ENCODE measurements at places on chromosomes 3 and 15.

DNA sequence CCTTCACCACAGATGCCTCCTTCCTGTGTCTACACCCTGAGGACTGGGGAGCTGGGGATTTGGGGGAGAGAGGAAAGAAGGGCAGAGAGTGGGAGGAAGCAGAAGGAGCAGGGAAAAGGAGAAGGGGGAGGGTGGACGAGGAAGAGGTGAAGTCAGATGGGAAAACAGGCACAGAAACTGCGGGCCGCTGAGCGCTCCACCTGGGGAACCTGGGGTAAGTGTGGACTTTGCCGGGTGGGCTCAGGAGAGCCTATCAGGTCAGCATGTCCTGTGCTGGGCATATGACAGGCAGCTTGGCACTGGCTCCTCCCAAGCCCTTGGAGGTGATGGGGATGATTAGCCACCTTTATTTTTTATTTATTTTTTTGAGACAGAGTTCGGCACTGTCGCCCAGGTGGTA is 62.6 kb downstream of the CORO2B start:
- no peak for DNase-seq

DNA sequence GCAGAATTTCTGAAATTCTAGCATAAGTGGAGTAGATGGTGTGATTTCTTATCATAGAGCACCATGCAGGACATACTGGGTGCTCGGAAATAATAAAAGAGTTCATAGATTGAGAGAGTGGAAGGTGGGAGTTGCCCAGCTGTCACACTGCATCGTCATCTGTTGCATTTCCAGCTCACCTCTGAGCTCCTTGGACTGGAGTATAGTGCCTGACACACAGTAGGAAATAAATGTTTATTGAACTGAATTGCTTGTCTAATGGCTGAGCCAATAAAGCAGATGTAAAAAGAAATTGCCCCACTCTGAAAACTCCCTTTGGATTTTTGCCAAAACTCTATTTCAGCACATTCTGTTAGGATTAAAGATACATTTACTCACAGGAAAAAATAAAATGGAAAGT is 108.9 kb upstream of the UBE2E1 start:
- DNase-seq, result no peak

- no peak for DNase-seq
Observed at GRCh38 chr3:126679318-126679751, 24.4 kb upstream of the TXNRD3 start.

DNA sequence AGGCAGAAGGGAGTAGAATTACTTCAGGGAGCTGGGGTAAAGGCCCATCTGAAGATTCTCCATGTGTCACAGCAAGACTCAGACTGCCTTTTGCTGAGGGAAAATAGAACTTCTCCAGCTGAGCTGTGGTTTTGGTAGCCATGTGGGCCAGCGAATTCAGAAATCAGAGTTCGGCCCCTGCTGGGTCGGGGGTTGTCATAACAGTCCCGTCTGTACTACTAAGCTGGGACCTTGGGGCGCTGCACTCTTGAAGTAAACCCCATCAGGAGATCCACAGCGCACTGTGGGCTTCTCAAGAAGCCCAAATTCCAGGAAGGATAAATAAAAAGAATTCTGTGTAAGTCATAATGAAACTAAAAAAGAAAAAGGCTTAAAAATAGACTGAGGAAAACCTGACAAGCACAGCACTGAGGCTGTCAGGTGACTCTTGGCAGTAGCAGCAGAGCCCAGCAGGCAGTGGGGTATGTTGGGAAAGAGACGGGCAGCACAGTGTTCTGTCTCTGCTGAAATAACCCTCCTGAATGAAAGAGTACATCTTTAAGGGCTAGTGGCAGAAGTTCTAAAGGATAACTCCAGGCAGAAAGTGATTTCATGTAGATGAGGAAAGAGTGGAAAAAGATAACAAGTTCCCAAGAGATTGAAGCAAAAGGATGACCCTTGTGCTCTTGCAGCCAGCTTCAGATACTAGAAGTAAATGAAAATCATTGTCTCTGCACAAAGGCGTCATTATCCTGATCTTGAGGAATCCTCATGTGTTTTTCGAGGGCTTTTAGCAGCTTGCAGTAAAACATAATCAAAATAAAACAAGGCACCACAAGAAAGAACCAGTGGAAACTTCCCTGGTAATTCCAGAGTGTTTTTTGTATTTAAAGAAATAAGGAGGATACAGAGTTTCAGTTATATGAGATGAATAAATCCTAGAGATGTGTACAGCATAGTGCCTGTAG is 74.5 kb downstream of the RAB7A start:
- DNase-seq, result no peak

DNA sequence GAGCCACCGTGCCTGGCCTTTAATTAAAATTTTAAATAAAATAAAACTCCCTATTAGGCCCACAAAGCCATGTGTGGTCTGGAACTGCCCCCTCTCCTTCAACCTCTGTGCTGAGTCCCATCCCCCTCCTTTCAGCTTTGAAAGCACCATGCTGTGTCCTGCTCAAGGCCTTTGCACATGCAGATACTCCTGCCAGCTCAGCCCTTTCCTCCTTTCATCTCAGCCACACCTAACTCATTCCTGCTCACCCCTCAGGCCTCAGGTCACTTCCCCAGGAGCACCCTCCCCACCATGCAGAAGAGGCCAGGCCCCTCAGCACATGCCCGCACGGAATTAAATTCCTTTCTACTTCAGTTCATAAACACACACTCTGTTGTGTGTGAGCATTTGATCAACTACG is 28.1 kb downstream of the ATRIP start:
- DNase-seq, result no peak

DNA sequence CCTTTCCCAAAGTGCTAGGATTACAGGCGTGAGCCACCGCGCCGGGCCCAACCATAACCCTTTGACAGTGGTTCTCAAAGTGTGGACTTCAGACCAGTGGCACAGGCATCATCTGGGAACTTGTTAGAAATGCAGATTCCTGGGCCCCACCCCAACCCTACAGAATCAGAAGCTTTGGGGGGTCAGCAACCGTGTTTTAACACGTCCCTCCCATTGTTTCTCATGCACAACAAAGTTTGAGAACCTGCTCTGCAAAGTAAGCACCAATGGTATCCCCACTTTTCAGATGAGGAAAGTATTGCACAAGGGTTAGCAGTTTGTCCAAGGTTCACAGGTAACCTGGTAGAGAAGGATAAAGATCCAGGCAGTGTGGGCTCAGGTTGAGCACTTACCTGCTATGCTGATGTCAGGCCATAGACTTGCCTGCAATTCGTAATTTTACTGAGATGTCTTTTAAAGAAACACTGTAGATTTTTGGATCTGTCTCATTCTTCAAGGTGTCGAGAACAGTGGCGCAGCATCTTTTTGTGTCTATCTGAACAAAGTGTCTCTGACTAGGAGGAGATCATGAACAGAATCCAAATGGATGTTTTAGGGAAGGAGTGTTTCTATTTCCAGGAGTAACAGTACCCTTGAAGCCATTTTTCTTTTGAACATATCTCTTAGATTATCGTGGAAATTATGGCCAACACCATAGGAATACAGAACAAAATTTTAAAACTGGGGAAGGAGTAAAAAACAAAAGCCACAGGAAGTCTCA is 2.5 kb downstream of the GXYLT2 start:
- DNase-seq, result no peak

DNA sequence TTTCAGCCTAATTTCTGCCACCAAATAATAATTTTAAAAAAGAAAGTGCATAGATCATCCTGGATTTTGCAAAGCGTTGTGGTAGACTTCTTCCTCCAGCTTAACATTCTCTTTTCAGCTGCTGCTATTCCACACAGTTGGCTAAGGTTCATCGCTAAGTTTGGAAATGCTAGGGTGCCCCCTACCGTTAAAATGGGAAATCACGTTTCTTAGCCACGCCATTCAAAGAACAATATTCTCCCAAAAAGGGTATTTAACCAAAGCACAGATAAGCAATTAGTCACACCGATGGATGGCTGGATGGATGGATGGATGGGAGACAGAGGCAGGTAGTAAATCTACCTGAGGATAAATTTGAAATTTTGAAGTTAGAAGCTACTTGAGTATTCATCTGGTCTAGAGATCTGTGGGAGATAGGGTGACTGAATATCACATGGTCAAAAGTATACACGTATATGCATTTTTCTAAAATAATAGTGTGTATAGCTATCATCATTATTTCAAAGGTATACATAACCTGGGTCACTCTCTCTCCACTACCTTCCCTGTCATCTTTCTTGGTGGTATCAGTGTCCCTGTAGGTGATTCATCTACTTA is 67.2 kb downstream of the EFHB start:
- DNase-seq, result no peak

DNA sequence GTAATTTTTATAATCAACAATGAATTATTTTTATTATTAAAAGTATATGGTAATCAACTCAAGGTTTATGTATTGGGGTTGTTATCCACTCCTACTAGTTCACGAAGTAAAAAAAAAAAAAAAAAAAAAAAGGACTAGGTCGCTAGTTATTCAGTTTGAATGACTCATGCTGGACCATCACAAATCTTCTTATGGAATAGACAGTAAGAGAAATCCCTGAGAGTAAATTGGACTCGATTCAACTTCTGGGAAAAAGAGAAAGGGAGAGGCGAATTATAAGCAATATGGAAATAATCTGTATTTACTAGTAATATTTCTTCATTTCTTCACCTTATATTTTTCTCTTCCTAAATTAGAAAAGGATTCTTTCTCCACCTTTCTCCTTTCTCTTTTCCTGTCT is 2.0 kb downstream of the MYEF2 start:
- DNase-seq, result no peak

DNA sequence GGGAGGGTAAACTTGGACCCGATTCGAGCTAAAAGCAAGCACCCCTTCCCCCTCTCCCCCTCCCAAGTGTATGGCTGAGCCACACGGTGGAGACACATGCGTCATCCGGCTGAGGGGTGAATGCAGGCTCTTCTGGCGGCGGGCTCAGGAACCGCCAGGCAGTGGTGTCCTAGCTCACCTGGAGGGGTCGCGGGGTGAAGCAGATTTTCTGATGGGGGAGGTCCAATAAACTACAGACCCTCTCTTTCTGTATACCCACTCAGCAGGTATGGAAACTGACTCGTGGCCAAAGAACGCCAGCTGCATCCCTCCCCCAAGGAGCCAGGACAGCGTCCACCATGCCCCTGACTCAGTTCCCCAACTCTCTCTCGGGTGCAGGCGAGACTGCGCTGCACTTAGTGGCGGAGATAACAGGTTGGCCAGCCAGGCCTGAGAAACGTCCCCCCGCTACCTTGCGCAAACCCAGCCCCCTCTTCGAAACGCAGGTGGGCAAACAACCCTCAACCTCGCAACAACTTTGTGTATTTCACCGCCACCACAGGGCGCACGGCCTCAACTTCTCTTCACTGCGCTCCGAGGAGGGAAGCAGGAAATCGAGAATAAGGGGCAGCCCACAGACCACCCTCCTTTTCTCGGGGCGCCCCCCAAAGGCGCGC is 1.3 kb downstream of the MAGI1 start:
- no peak for DNase-seq

DNA sequence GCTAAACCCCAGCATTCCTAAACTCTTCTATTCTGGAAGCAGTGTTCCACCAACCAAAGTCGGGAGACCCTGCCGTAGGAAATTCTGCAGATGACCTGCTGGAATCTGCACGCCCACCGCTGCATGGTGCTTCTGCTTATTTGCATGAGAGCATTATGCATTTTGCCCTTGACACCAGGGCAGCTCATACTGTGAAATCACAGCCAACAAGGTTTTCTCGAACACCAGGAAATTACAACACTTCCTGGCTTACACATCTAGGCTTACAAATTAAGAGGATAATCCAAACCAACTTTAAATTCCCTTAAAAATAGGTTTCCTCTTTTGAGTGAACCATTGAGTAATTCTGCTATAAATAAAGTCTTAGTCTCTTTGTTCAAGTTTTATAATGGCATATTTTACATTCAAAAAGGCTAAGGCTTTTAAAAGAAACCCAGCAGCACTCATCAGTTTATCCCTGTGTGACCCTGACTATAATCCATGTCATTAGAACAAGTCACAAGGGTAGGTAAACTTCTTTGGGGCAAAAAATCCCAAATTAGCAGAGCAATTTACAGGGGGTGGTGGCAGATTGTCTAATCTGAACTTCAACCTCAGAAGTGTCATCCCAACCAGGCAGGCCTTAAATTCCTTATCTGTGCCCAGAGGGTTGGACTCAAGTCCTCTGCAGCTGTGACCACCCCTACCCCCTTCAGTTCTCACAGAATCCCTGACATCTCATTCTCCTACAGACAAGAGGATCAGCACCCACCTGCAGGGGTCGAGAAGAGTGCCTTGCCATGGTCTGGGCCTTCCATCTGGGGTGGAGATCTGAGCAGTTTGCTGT is 33.5 kb upstream of the RBP1 start:
- DNase-seq, result no peak

- DNase-seq, result no peak
Observed at GRCh38 chr15:79432345-79433275, 474 bp downstream of the MINAR1 start.

DNA sequence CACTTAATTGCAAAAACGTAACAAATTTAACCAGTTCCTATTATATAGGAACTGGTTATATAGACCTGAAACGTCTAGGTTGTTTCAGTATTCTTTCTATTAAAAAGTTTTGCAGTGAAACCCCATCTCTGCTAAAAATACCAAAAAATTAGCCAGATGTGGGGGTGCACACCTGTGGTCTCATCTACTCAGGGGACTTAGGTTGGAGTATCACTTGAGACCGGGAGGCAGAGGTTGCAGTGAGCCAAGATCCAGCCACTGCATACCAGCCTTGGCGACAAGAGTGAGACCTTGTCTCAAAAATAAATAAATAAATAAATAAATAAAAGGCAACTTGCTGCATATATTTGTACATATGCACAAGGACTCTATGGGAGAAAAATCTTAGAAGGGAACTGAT is 387.0 kb downstream of the TUSC7 start:
- no peak for DNase-seq

Data from NCI-H187 treated with DMSO at 0.1 percent for 48 hours (cell line).